ENCODE measurements at places on chromosomes 16 and 17. TPM values are rescaled to one million over a fixed set of nuclear protein-coding genes. Genes with fewer than 3 reads are reported as not detected.

DNA sequence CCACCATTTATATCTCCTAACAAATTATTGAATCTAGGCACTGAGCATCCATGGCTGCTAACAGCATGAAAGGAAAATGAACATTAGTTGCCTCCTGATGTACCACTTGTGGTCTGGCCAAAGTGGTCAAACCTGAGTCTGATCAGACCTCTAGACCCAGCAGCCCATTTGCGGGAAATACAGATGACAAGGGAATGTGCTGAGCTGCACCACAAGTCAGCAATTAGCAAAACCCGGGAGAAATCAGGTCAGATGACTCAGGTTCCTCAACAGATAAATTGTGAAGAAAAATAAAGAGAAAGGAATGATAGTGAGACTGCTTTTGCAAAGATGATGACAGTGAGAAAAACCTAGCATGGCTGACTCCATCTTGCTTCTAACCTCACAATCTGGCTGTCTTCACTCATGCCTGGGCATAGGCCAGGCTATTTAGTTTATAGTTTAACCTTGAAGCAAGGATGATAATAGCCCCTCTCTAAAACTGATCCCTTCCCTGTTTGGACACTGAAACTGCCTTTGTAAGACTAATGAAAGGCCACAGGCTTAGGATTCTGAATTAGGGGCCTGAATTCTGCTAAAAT is 142.7 kb upstream of the ASIC2 start:
- no peak for DNase-seq

Gene ZP2
- total RNA-seq = not detected

Gene ZNHIT3
- total RNA-seq = 35.2 TPM

DNA sequence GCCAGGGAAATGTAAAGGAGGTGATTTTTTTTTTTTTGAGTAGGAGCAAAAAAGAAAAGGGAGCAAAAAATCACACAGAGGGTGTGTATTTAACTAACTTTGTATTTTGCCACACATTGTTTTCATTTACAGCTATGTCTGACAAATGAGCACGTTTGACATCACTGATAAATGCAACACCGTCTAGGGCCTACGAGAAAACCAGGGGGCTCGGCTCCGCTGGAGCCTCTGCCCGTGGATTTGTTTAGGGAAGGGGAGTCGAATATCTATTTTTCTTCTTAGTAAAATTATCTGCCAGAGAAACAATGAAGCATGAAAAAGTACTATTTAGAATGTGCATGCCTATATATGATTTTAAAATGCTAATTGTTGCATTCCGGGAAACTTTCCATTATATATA is 6.8 kb downstream of the MAF start:
- no peak for DNase-seq

DNA sequence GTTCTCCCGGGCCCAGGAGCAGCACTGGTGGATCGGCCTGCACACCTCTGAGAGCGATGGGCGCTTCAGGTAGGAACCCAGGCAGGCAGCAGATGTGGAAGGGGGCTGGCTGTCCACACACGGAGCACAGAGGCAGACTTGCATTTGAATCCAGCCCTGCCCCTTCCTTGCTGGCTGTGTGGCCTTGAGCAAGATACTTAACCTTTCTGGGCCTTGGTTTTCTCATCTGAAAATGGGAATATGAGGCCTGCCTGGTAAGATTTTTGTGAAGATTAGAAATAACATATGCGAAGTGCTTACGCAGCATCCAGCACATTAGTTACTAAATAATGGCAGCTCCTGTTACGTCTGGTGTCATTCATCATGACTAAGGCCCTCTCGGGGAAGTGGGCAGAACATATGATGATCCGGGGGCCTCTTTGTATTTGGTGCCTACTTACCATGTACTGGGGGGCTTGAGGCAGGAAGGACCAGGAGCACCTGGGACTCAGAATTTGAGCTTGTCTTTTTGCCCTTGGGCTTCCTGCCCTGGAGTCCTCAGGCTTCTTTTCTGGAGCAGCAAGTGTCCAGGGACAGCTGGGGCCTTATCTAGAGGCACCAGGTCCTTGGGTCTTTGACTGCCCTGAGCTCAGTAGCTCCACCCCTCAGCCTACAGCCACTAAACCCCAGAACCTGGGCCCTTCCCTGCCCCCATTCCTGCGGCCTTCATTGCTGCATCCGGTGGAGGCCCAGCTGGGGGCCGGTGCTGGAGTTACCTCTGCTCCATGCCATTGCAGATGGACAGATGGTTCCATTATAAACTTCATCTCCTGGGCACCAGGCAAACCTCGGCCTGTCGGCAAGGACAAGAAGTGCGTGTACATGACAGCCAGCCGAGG is 53.8 kb downstream of the MRC2 start:
- DNase-seq = no peak

Gene KRT34
- not detected for total RNA-seq

GRCh38 chr16:31130336-31130891 is 5.1 kb downstream of the PRSS8 start:
- no peak for DNase-seq

DNA sequence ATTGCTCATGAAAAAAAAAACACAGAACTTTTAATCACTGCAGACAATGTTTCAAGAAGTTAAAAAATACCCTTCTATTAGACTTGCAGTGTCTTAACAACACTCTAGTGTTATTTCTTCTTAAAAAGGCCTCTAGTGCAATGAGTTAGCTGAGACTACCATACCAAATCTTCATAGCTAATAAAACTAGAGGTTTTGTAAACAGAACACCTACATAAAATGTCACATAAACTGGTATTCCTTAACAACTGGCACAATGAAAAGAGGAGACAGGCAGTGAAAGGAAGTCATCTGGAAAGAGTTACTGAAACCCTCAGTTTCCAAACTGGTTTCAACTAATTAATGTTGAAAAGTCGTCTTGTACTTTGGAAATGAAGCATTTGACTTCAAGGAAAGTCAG is 394.2 kb upstream of the PMFBP1 start:
- DNase-seq = no peak

Gene DNAJC7
- 94.8 TPM for total RNA-seq

Gene SLC52A1
- 0.82 TPM for total RNA-seq

DNA sequence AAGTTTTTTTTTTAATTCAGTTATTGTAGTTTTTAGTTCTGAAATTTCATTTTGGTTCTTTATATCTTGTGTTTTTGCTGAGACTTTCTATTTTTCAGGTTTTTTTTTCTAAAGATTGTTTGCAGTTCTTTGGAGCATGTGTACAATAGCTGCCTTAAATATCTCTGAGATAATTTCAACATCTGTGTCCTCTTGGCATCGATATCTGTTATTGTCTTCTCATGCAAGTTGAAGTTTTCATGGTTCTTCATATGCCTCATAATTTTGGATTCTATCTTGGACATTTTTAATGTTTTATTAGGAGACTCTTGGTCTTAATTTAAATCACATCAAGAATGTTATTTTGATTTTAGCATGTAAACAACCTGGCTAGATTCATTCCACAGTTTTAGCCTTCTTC is 22.8 kb downstream of the COX11 start:
- DNase-seq = no peak

Gene OTOA
- total RNA-seq = 0.17 TPM

DNA sequence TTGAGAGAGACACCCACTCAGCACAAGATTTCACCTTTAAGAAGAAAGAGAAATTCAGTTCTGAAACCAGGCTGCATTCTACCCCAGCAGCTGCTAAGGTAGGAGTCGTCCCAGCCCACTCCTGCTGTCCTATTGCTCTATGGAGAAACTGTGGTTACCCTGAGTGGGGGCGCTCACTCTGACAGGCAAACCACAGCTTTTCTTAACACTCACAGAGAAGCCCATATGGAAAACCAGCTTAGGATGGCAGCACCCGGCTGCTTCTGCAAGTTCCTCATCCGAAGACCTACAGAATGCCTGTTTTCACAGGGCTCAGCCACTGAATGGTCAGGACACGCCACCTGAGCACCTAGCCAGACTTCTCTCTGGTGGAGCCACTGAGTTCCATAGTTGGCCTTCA is 7.5 kb downstream of the ATP5PD start:
- DNase-seq = no peak

- no peak for DNase-seq
These were observed 17.5 kb downstream of the EPN2 start for GRCh38 chr17:19254651-19255050.

DNA sequence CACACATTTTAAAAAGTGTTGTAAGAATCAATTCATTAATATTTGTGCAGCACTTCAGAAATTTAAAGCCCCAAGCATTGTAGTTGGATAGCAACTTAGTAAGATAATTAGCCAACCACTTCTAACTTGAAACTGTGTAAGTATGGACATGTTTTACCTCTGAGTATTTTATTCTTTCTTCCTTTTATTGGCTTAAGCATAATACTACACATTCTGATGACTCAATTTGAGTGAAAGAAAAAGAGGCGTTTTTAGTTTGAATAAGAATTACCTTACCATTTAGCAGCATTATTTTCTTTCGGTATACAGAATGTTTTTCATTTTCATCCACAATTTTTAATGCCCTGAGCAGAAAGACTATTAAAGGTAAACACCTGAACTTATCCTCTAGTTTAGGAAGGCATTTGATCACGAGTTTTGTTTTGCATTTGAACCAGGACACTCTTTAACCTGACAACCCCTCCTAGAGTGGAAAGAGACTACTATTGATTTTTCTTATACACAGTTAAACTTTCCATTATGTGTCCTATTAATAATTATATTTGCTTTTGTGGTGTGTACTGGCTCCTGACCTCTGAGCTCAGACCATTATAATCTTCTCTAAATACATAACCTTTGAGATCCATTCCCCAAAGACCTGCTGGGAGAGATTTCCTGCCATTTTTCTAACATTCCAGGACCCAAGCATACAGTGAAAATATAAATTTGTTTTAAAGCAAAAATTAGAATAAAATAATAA is 9.2 kb downstream of the NACA2 start:
- DNase-seq = no peak

GRCh38 chr17:76161619-76162266 is 20.7 kb upstream of the FOXJ1 start:
- DNase-seq = no peak

DNA sequence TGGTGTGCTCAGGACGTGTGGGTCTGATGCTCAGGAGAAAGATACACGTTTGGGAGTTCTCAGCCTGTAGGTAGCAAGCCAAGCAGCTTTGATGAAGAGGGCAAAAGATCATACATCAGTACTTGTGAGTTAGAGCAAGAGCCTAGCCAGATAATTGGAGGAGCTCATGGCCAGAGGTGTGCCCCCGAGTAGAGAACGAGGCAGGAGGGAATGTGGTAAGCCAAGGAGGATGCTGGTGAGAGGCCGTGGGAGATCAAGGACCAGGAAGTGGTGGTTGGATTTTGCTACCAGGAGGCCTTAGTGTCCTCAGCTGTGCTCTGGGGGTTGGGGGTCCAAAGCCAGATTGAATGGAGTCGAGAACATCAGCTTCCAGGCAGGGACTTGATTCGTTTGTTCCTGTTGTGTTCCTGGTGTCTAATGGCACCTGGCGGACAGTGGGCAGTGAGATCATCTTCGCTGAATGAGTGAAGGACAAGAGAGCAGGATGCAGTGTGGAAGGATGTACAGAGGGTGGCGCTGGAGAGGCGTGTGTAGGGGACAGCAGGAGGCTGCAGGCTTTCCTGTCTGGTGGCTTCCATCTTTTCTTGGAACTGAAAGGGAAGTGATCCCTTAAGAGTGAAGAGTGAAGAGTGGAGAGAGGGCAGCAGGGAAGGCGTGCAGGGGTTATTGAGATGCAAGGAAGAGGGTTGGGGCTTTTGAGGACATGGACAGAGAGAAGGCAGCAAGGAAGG is 11.6 kb downstream of the FBXL19 start:
- peak; percentile 46 for DNase-seq

- DNase-seq = no peak
These were observed 390.6 kb downstream of the HAPSTR1 start for GRCh38 chr16:9481747-9482730.

GRCh38 chr16:73306901-73307413 is 259.0 kb upstream of the ZFHX3 start:
- DNase-seq = no peak

DNA sequence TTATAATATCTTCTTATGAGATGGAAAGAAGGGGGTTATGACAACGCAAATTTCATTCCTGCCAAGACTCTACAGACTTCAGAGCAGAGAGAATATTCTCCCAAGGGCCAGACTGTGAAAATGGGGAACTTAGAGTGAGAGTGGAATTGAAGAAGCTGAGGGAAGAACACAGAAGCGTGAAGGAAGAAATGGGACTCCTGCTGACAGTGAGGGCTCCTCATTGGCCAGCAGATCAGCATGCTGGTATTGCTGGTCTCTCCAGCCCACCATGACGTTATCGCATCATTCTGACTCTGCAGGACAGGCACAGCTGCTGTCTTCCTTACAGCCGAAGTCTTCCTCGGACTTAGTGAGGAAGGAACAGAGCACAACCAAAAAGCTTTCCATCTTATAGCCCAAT is 24.3 kb downstream of the CCL4 start:
- no peak for DNase-seq

Gene WSB1
- 111 TPM for total RNA-seq

DNA sequence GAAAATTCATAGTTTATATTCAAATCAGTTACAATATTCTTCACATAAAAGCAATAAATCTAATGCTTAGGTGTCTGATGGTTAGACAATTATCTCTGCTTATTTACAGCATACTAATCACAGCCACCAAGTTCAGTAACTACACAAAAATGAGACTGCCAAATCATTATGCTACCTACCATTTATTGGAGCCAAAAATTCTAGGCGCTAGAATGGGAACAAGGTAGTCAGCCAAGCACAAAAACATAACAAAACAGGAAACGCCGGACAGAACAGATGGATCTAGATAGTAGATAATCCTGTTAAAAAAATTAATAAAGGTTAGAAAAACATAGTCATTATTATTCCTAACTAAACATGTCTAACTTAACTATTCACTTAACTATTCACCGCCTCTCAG is 3.6 kb downstream of the ARL6IP1 start:
- no peak for DNase-seq

Gene ABCA10
- 1.7 TPM for total RNA-seq

- no peak for DNase-seq
These were observed 7.1 kb upstream of the RHBDL3 start for GRCh38 chr17:32258383-32259140.

Gene KRT13
- total RNA-seq = not detected

Gene ADAP2
- 1.1 TPM for total RNA-seq

- DNase-seq = peak; percentile 40
These were observed 1.2 kb downstream of the JPT1 start for GRCh38 chr17:75152922-75153779.

DNA sequence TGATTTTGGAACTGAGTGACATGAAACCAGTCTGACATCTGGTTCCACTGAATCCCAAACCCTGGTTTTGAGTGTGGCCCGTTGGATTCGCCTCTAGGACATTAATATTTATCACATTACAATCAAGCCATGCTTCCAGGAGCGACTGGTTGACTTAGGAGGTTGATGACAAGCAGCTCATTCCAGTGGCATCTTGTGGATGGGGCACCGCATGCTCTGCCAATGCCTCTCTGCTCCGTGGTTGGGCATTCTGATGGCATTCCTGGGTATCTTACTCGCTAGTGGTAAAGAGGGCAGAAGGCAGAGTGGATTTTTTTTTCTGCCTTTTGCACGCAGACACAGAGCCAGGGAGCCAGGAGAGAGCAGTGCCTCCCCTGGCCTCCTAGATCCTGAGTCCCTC is 31.4 kb downstream of the CACNG4 start:
- DNase-seq = no peak

GRCh38 chr17:57649731-57650484 is 95.2 kb downstream of the CCDC182 start:
- DNase-seq = no peak

GRCh38 chr16:67326472-67327309 is at the start of the genes KCTD19 and LRRC36:
KCTD19 (minus strand) TSS chr16:67326741; CDS start chr16:67326707, 34 bp downstream.
LRRC36 (plus strand) TSS chr16:67326815; CDS start chr16:67326863, 48 bp downstream.
- peak; percentile 37 for DNase-seq

- no peak for DNase-seq
These were observed 29.9 kb downstream of the MIS12 start for GRCh38 chr17:5516060-5516792.

Gene APOH
- not detected for total RNA-seq

GRCh38 chr17:65064452-65065019 is 8.0 kb upstream of the GNA13 start:
- no peak for DNase-seq

GRCh38 chr16:65576631-65577030 is 454.8 kb upstream of the CDH11 start:
- DNase-seq = no peak

All from activated CD4-positive, alpha-beta T cell treated with anti-CD3 and anti-CD28 coated beads, Interleukin-2, amount 10 ng/mL, durations not matched to agents 7 days and 5 days (primary cell).